SJCRH30 (cell line): ENCODE measurements at places on chromosomes 13 and 19. TPM values are rescaled to one million over a fixed set of nuclear protein-coding genes. Genes with fewer than 3 reads are reported as not detected.

Gene KRTDAP
- total RNA-seq = not detected in 2 replicates

Gene TINCR
- not detected in 2 replicates for total RNA-seq

Gene CYP4F22
- not detected in 2 replicates for total RNA-seq

Gene CAPS
- total RNA-seq = 0.73 and 1.9 TPM in 2 replicates

- H3K36me3 ChIP-seq = no peaks in the 10 kb centered on the region
- no peak for DNase-seq
- H3K27ac ChIP-seq = no peak overlapping the region
- H3K27me3 ChIP-seq = no peaks in the 10 kb centered on the region; the same call in 1 of the 2 replicates
These were observed 545 bp downstream of the LIPE start for GRCh38 chr19:42426643-42427042.

DNA sequence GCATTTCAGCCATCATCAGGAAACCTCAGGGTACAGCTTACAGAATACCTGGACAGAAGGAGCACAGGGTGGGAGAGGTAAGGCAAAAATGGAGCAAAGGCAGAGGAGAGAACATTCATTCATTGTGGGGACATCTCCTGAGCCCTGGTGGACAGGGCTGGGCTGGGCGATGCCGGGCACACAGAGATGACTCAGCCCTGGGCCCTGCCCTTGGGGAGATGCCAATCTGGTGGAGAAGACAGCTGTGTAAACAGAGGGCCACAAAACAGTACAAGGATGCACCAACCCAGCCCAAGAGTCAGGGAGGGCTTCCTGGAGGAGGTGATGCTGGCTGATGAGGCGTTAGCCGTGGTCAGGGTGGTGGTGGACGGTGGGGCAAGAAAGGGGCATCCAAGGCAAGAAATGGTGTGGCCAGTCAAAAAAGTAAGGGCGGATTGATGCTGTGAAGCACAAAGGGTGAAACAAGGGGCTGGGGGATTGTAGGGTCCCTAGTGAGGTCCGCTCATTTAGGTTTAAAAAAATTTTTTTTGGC is 3.6 kb upstream of the HAS1 start:
- no peak for DNase-seq
- no peaks in the 10 kb centered on the region for H3K27me3 ChIP-seq
- no peak overlapping the region for H3K4me3 ChIP-seq
- H3K36me3 ChIP-seq = no peaks in the 10 kb centered on the region

GRCh38 chr13:39148513-39148961 is 110.3 kb downstream of the NHLRC3 start:
- no peaks in the 10 kb centered on the region for H3K27me3 ChIP-seq
- H3K36me3 ChIP-seq = no peaks in the 10 kb centered on the region
- peak; percentile 53 for DNase-seq
- H3K27ac ChIP-seq = peak overlapping the region; percentile 2; the same call in 1 of the 2 replicates
- H3K4me1 ChIP-seq = peaks cover 8% of the 10 kb centered on the region; the same call in 1 of the 2 replicates

- H3K27me3 ChIP-seq = no peaks in the 10 kb centered on the region
- no peaks in the 10 kb centered on the region for H3K36me3 ChIP-seq
- no peak overlapping the region for H3K27ac ChIP-seq
- H3K4me3 ChIP-seq = no peak overlapping the region
- no peaks in the 10 kb centered on the region for H3K4me1 ChIP-seq
- DNase-seq = no peak
These were observed 358.9 kb upstream of the NBEA start for GRCh38 chr13:34583181-34583580.

- no peak for DNase-seq
- H3K4me3 ChIP-seq = no peak overlapping the region
- H3K36me3 ChIP-seq = no peaks in the 10 kb centered on the region
- peaks cover 9% of the 10 kb centered on the region for H3K4me1 ChIP-seq
- H3K27me3 ChIP-seq = no peaks in the 10 kb centered on the region
These were observed 1244.6 kb upstream of the SLC10A2 start for GRCh38 chr13:104310861-104311260.

GRCh38 chr19:46040952-46041500 is at the start of gene IGFL4:
TSS of gene IGFL4 (minus strand) at chr19:46041002. CDS start at chr19:46040962, 40 bp downstream.
- no peak within 1 kb of the TSS for H3K4me3 ChIP-seq
- peaks cover 18% of the 10 kb centered on the region for H3K4me1 ChIP-seq
- H3K36me3 ChIP-seq = no peaks in the 10 kb centered on the region
- H3K27ac ChIP-seq = no peak within 1 kb of the TSS
- no peaks in the 10 kb centered on the region for H3K27me3 ChIP-seq

DNA sequence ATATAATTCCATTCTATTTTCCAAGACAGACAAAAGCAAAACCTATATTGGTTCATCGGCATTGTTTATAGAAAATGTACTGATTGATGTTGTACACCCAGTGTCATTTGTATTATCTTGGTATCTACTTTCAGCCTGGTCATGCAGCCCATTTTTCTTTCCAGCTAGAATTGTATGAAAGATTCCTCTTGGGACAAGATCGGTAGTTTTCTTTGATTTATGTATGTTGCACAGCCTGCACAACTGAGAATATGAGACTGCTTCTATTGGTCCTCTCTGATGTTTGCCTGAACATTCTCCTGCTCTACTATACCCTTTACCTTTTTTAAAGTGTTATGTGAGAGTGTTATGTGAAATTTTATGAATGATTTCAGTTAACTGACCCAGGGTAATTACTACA is 487.7 kb upstream of the PRR20A start:
- H3K4me3 ChIP-seq = no peak overlapping the region
- no peak for DNase-seq
- H3K36me3 ChIP-seq = no peaks in the 10 kb centered on the region
- H3K27ac ChIP-seq = no peak overlapping the region
- no peaks in the 10 kb centered on the region for H3K4me1 ChIP-seq

DNA sequence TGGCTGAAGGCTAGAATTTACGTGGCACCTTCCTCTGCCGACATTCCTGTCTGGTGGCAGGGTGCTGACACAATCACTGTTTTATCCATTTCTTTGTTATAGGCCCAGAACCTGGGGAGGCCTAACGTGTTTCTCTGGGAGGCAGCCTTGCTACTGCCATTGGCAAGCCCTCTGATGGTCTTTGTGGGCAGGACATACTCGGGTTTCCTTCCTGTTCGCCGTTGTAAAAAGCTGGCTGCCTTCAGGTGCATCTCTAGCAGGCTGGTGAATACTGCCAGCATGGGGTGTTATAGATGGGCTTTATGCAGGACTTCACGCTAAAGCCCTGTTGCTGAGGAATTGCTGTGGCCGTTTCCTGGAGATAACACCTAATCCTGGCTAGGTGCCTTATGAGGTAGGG is 28.1 kb downstream of the B3GLCT start:
- H3K4me3 ChIP-seq = no peak overlapping the region
- H3K27me3 ChIP-seq = no peaks in the 10 kb centered on the region
- no peaks in the 10 kb centered on the region for H3K4me1 ChIP-seq
- no peak for DNase-seq

GRCh38 chr13:47837906-47838305 is 163.2 kb downstream of the SUCLA2 start:
- H3K36me3 ChIP-seq = no peaks in the 10 kb centered on the region
- no peak overlapping the region for H3K27ac ChIP-seq
- H3K4me3 ChIP-seq = no peak overlapping the region
- no peaks in the 10 kb centered on the region for H3K4me1 ChIP-seq
- no peaks in the 10 kb centered on the region for H3K27me3 ChIP-seq
- no peak for DNase-seq

DNA sequence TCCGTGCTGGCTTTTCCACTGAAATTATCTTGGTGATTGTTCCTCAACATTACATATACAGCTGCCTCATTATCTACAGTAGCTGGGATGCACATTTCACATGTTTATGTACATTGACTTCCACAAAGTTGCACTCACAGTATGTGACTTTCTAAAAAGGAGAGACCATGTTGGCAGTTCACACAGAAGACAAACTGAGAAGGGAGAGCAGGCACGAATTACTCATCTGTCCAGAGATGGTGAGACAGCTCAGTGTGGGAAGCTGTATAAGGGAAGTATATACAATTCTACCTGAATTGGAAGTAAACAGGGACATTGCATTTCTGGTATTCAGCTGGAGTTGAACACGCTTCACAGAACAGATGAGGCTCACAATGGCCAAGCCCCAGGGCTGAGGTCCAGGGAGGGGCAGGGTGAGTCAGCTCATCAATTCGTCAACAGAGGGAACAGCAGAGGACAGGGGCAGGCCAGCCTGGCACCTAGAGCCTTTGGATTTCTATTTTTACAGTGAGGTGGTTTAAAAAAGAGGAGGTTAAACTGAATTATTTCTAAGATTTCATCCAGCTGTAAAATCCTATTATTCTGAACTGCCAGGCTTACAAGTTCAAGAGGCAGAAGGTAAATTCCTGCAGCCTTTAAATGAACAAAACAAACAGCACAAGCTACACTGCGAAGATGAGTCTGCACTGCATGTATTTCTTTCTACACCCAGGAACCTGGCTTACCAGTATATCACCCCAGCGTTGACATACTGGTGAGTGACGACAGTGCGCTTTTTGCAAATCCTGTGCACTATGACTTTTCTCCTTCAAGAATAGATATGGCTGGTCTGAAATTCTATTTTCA is 9.8 kb downstream of the PARP4 start:
- peaks cover 6% of the 10 kb centered on the region; the same call in 1 of the 2 replicates for H3K36me3 ChIP-seq
- H3K4me3 ChIP-seq = no peak overlapping the region
- DNase-seq = no peak

DNA sequence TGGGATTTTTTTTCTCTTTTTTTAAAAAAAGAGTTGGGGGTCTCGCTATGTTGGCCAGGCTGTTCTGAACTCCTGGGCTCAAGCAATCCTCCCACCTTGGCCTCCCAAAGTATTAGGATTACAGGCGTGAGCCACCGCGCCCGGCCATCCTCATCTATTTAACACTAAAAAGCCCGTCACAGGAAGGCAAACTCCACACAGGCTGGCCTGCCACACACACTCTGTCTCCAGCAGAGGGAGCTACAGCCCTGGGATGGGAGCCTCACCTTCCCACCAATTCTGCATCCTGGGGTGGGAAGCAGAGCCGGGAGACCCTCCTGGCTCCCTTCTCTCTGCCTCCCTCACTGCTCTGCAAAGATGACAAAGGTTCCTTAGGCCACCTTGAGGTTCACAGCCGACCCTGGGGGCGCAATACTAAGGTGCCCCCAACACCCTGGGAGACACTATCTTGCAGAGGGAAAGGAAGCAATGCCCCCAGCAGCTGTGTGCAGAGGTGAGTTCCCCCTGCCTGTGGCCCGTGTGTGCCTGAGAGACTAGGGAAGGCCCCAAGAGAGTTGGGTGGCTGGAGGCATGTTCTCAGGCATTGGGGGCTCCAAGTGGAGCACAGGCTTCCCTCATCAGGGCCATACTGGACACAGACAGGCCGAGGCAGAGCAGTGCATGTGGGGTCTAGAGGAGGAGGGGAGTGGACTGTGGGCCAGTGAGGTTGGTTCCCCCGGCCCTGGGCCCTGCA is 27.4 kb upstream of the TIMM44 start:
- no peak overlapping the region for H3K27ac ChIP-seq
- H3K4me3 ChIP-seq = no peak overlapping the region
- peaks cover 46% of the 10 kb centered on the region for H3K36me3 ChIP-seq
- peak; percentile 71 for DNase-seq
- H3K27me3 ChIP-seq = no peaks in the 10 kb centered on the region

GRCh38 chr19:15021286-15022007 is 27.8 kb upstream of the CASP14 start:
- H3K27ac ChIP-seq = no peak overlapping the region
- no peaks in the 10 kb centered on the region for H3K36me3 ChIP-seq
- peaks cover 3% of the 10 kb centered on the region; the same call in 1 of the 2 replicates for H3K27me3 ChIP-seq
- no peak overlapping the region for H3K4me3 ChIP-seq
- no peak for DNase-seq

DNA sequence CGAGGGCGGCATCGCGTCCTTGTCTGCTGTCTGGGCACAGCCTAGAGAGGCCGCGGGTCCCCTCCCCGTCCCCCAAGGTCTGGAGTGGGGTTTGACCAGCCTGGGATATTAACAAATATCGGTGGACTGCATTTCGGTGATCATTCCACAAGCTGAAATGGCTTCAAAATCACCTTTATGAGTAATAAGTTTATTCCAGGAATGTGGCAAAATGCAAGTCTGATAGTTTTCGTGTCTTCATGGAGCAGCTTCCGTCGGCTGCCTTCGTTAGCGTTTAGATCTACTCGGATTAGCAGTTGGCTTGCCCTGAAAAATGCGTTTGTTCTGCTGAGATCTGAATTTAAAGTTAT is 1.1 kb upstream of the GJA3 start:
- no peaks in the 10 kb centered on the region for H3K27me3 ChIP-seq
- no peaks in the 10 kb centered on the region for H3K36me3 ChIP-seq
- DNase-seq = no peak
- no peak overlapping the region for H3K4me3 ChIP-seq

DNA sequence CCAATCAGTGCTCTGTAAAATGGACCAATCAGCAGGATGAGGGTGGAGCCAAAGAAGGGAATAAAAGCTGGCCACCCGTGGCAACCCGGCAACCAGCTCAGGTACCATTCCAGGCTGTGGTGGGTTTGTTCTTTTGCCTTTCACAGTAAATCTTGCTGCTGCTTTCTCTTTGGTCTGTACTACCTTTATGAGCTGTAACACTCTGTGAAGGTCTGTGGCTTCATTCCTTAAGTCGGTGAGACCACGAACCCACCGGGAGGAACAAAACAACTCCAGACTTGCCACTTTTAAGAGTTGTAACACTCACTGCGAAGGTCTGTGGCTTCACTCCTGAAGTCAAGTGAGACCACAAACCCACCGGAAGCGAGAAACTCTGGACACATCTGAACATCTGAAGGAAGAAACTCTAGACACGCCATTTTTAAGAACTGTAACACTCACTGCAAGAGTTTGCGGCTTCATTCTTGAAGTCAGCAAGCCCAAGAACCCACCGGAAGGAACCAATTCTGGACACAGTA is 16.5 kb upstream of the SPACA6 start:
- H3K4me1 ChIP-seq = no peaks in the 10 kb centered on the region
- no peak for DNase-seq
- no peak overlapping the region for H3K4me3 ChIP-seq
- H3K36me3 ChIP-seq = no peaks in the 10 kb centered on the region

- no peak for DNase-seq
- peaks cover 64% of the 10 kb centered on the region for H3K36me3 ChIP-seq
- H3K27me3 ChIP-seq = no peaks in the 10 kb centered on the region
- peaks cover 16% of the 10 kb centered on the region for H3K4me1 ChIP-seq
- no peak overlapping the region for H3K27ac ChIP-seq
- H3K4me3 ChIP-seq = no peak overlapping the region
These were observed 22.8 kb downstream of the SUGP2 start for GRCh38 chr19:19010551-19010950.
